Activated naive CD4-positive, alpha-beta T cell (primary cell): ENCODE measurements at places on chromosomes 16 and 17.

DNA sequence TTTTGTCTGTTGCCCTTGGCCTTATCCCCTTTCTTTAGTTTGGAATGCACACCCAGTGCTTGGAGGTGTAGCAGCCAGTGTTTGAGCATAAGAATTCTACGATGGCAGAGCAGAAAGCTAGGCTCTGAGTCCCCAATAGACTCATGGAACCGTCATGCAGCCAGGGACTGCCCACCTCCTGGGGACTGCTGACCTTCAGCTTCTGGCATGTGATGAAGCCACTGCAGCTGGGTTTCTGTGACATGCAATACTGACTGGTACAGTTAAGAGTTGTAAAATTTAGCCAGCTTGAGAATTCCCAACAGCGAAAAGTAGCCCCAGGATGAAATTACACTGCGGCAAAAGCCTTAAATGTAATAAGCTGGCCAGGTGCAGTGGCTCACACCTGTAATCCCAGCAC, 9.0 kb upstream of the MAP3K14 start:
- no peak for DNase-seq

- no peak for DNase-seq
Observed at GRCh38 chr16:72199761-72200337, 27.9 kb upstream of the PMFBP1 start.

GRCh38 chr16:12646490-12647274, 157.0 kb downstream of the CPPED1 start:
- no peak for DNase-seq

- DNase-seq, result no peak
Observed at GRCh38 chr17:80637048-80637781, 92.6 kb downstream of the RPTOR start.

- no peak for DNase-seq
Observed at GRCh38 chr16:89325861-89326471, 108.5 kb downstream of the ZNF778 start.
